NCI-H1417 treated with DMSO at 0.1 percent for 48 hours (cell line): ENCODE measurements at places on chromosomes 3 and 15.

- no peak for DNase-seq
Observed at GRCh38 chr3:31508452-31509146, 24.1 kb upstream of the STT3B start.

DNA sequence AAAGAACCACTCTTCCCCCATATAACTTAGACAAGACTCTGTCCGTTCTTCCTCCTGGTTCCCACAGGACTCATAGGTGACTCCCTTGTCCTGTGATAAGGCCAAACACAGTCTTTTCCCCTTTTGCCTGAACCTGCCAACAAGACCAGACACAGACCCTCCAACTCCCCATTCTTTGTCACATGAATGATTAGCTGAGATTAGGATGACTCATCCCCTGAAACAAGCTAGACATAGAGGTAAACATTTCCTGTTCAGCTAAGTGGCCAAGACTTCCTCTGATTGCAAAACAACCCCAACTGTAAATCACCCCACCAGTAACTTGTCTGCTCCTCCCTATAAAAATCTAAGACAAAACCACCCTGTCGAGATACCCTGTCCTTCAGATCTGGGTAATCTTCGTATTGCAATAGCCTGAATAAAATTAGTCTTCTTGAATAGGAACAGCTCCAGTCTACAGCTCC lies 11.4 kb upstream of the HTR3E start:
- no peak for DNase-seq

DNA sequence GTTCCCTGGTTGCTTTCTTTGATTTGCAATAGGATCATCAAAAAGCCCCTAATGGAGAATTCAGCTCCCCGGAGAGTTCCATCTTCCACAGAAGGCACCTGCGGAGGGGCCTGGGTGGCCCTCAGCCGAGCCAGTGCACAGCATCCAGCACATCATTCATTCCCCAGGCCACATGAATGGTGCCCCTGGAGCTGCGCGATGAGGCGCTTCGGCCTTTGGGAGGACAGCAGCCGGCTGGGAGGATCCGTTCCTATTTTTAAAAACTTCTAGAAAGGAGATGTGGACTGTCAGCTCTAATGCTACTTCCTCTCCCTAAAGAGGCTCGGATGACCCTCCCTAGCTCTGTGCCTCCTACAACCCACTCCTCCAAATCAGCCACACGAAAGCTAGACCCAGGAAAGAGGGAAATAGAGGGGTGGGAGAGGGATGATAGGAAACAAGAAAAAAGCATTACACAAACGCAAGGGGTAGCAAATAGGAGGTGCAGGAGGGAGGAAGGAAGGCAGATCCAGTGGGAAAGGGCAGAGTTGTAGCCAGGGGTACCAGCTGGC lies 20.3 kb downstream of the EHD4 start:
- no peak for DNase-seq

DNA sequence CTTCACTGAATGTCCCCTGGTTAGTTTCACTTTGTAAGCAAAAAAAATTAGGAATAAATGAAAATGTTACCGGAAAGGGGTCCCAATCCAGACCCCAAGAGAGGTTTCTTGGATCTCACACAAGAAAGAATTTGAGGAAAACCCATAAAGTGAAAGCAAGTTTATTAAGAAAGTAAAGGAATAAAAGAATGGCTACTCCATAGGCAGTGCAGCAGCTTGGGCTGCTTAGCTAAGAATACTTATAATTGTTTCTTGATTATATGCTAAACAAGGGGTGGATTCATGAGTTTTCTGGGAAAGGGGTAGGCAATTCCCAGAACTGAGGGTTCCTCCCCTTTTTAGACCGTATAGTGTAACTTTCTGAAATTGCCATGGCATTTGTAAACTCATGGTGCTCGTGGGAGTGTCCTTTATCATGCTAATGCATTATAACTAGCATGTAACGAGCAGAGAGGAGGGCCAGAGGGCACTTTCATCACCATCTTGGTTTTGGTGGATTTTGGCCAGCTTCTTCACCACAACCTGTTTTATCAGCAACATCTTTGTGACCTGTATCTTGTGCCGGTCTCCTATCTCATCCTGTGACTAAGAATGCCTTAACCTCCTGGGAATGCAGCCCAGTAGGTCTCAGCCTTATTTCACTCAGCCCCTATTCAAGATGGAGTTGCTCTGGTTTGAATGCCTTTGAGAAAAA lies 41.0 kb upstream of the CMSS1 start:
- no peak for DNase-seq

DNA sequence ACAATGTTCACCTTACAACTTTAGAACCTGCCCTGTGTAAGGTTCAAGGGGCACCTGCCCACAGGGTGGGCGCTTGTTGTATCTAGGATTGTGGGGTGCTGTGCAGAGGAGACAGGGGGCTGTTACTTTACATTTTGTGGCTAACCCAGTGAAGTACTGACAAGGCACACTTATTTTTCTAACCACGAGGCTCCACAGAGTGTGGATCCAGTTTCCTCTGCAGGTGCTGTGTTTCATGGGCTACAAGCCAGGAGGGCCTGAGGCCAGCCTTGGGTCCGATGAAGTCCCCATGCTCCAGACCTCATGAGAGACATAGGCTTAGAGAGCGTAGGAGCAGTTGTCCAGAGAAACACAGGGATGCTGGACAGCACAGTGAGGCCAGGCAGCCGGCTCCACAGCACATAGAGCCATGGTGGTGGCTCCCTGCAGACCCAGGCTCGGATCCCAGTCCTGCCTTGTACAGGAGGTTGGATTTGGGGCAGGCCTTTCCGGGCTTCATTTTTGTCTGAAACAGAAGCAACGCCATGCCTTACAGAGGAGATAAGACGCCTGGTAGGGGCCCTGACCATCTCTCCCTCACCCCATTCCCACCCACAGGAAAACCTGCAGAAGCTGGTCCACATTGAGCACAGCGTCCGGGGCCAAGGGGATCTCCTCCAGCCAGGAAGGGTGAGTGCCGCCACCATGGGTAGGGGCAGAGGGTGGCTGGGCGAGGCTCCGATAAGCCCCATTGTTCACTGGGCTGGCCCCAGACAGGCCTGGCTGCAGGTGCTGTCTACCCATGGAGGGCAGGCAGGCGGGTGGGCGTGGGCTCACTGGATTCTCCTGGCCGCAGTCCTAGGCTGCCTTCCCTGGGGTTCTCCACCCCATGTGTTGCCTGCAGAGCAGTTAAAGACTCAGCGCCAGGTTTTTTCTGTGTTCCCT lies 40.1 kb upstream of the NR2C2 start:
- DNase-seq: no peak

- no peak for DNase-seq
Observed at GRCh38 chr15:60960517-60960916, 268.6 kb downstream of the RORA start.

- no peak for DNase-seq
Observed at GRCh38 chr3:19945534-19945933, 1.4 kb upstream of the RAB5A start.

GRCh38 chr3:184687363-184688015 lies 24.4 kb downstream of the MAGEF1 start:
- no peak for DNase-seq

GRCh38 chr3:151864423-151865101 lies 8.9 kb upstream of the SUCNR1 start:
- DNase-seq: no peak

DNA sequence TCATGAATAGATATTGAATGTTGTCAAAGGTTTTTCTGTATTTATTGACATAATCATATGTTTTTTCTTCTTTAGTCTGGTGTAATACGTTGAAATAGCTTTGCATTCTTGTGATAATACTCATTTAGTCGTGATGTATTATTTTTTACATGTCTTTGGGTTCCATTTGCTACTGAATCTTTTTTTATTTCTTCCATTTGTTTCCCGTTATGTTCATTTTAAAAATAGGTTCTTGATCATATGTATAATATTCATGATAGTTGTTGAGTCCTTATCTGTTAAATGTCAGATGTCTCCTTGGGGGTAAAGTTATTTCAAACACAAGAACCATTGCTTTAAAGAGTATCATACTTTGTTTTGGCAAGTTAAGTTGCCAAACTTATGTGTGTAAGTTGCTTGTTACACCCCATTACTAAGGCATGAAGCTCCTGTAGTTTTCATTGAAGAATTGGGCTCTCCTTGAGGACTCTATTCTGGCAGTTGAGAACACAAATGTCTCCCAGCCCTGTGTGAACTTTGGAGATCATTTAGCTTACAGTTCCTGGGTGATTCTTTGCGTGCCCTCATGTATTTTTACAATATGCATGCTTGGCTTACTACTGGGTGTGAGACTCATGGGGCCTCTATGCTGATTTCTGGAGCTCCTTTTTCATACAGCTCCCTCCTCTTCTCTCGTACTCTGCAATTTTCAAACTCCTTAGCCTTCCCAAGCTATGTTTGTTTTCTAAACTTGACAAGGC lies 8.3 kb downstream of the AKAP13 start:
- DNase-seq: no peak

- DNase-seq: no peak
Observed at GRCh38 chr3:145522893-145523651, 637.9 kb downstream of the PLOD2 start.

DNA sequence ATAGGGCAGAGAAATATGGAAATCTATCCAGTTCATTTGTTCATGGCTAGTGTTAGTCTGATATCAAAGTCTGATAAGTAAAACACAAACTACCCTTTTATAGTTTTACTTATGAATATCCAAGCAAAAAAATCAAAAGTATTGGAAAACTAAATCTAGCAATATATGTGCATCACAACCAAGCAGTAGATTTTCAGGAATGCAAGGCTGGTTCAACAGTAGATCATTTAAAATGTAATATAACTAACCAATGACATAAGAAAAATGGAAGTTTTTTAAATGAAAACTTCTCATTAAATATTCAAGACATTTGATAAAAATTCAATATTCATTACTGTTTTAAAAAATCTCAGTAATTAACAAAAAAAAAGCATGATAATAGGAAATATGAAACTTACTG lies 12.8 kb upstream of the AQP9 start:
- no peak for DNase-seq

DNA sequence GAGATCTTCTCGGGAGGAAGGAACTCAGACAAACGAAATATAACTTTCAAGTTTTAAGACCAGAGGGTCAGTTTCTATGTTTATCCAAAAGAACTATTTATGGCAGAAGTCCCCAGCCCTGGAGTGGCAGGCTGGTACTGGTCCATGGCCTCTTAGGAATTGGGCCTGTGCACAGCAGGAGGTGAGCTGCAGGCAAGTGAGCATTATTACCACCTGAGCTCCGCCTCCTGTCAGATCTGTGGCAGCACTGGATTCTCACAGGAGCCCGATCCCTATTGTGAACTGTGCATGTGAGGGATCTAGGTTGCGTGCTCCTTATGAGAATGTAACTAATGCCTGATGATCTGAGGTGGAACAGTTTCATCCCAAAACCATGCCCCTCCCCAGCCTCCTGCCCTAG lies 14.3 kb upstream of the HPS3 start:
- DNase-seq: no peak

DNA sequence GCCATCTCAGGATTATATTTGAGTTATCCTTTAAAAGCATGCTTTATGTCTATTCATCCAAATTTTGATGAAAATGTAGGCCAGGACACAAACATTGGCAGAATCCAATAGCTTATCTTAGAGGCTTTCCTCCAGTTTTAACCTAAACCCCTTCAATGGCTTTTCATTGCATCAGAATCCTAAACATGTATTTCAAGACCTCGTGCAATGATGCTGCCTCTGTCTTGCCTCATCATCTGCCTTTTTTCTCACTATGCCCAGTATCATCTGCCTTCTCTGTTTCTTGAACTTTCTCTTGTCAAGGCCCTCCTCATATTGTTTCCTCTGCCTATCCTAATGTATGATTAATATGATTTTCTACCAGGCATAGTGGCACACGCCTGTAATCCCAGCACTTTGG lies 76.1 kb upstream of the MAP4 start:
- no peak for DNase-seq

DNA sequence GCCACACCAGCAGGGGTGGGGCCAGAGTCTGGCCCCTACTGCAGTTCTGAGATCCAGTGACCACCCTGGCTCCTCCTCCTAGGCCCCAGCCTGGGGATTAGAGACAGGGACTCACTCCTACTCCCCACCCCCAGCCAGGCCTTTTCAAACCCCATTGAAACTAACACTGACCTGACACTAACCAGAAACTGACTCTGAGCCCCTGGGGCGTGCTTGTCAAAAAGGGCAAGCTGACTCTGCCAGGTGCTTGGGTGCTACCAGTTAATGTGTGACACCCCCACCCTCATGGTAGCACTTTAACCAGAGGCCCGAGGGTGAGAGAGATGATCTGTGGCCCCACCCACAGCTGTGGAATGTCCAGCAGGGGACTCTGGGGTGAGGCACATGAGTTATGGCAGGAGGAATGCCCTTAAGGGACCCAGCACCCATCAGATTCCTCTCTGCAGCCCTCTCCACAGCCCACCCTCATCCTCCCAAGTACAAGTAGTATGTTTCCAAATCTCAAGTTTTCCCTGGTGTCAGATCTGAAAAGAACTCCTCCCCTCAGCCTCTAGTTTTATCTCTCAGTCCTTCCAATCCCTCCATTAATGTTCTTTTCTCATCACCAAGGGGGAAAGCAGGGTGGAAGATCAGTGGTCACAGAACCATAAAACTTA lies 1.4 kb downstream of the PTH1R start:
- DNase-seq: no peak

- DNase-seq: no peak
Observed at GRCh38 chr3:186451371-186451770, 89.3 kb upstream of the DGKG start.

DNA sequence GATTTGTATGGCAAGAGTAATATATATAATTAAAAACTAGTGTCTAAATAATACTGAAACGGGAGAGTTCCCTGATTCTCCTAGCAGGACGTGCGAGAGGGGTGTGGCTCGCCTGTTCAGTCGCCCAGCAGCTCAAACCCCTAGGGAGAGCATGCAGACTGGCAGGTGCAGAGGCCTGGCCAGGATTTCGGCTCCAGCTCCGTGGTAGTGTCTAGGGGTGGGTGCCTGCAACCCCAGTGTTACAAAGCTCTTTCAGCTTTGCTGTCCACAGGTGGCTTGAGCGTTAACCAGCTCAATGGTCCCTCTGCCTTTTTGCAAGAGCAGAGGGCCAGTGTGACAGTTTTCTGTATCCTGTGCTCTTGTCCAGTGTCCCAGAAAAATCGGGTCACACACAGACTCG lies 226.6 kb downstream of the ALCAM start:
- DNase-seq: no peak

DNA sequence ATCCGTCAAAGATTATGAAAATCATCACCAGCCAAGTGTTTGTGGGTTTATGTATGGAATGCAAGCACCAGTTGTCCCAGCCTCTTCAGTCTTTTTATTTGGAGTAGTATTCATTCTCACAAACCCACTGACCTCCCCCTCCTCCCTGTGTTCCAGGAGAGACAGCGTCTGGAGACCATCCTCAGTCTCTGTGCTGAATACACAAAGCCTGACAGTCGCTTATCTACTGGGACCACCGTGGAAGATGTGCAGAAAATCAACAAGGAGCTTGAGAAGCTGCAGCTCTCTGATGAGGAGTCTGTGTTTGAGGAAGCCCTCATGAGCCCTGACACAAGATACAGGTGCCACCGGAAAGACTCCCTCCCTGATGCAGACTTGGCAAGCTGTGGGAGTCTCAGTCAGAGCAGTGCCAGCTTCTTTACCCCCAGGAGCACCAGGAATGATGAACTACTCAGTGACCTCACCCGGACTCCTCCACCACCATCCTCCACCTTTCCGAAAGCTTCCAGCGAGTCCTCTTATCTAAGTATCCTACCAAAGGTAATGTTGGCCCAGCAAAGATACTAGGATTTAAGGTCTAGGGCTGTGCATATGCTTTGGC lies 54.2 kb downstream of the PHLDB2 start:
- no peak for DNase-seq

- DNase-seq: no peak
Observed at GRCh38 chr3:184029443-184029842, 2.1 kb upstream of the HTR3D start.
